Central memory CD4-positive, alpha-beta T cell (primary cell): ENCODE measurements at places on chromosomes 4 and X.
A peak's percentile ranks its signal among the peaks of the same experiment; 100 is the strongest.

- DNase-seq = no peak
Measured at GRCh38 chrX:3787856-3788255, 74.4 kb upstream of the PRKX start.

GRCh38 chr4:153452658-153453378 is 13.3 kb upstream of the TMEM131L start:
- no peak for DNase-seq

DNA sequence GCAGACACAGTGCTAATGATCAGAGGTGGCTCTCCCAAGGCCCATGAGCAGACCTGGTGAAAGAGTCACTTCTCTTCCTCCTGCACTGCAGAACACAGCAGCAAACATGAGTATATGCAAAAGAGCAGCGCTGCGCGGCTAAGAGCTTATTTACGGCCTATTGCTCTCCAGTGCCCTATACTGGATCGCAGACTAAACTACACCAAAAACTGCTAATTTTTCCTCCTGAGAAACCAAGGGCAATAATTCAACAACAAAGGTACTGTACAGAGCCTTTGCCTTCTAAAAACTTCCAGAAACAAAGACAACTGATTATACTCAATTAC is 702.5 kb downstream of the ARAP2 start:
- DNase-seq = no peak

DNA sequence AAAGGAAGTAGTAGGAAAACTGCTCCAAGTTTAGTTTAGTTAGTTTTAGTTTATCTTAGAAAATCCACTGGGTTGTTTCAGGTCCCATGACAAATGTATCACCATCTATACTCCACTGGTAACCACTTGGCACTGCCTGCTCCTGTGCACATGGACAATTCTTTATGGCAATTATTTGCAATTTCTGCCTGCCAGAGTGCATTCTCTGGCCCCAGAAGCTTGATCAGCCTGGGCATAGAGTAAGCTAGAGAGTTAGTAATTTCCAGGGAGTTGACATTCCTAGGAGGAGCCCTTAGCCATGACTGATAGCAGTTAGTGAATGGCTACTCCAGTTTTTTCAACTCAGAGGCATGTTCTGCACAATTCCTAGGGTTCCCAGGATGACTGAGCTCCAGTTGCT is 203.2 kb upstream of the FGF13 start:
- DNase-seq = no peak

- DNase-seq = no peak
Measured at GRCh38 chr4:683982-684622, 4.8 kb downstream of the SLC49A3 start.

DNA sequence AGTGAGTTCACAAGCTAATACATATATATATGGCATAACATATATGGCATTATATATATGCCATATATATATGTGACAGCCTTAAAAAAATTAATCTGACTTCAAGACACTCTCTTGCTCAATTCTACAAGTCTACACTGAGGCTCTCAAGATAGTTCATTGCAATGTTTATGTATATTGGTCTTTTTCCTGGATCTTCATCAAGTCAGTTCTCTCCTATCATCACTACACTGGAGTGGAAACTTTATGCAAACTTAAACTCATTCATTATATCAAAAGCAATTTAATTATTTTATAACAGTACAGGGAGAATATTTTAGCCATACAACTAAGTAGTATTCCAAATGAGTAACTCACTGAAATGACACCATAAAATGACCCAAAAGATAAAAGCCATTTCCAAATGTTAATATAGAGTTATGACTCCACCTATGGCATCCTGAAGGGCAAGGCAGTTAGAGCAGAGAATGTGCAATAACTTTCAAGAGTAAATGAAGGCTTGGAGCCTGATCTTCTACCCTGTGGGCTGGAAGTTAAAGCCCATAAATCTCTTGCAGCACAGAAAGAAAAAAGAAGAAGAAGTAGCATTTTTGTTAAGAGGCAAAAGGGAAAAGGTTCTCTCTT is 176.3 kb upstream of the SLIT2 start:
- DNase-seq = no peak

DNA sequence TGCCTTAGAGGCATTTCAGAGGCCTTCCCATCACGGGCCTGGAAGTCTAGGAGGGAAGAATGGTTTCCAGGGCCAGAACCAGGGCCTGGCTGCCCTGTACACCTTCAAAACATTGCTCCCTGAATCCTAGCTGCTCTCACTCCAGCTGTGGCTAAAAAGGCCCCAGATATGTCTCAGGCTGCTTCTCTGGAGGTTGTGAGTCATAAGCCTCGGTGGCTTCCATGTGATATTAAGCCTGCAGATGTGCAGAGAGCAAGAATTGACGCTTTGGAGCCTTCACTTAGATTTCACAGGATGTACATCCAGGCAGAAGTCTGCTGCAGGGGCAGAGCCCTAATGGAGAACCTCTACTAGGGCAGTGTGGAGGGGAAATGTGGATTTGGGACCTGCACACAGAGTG is 502.5 kb downstream of the GRXCR1 start:
- DNase-seq = no peak

- no peak for DNase-seq
Measured at GRCh38 chrX:117538178-117539089, 578.2 kb downstream of the KLHL13 start.

GRCh38 chrX:100659431-100660137 is 15.6 kb downstream of the SRPX2 start:
- DNase-seq = no peak

DNA sequence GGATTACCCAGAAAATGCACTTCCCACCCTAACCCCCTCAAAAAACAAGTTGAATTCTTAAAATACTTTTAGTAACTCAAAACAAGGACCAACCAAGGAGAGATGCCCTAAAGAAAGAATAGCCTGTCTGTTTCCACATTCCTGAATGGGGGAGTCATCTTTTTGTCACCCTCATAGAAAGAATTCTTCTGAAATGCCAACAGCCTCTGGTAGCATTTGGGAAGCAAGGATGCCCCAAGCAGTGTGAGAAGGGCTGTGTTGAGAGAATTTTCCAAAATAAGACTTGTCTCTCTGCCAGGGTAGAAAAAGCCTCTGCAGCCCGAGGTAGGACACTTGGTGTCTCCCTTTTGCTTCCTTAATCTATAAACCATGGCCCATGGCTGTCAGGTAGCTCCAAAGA is 173.1 kb upstream of the VCX3A start:
- no peak for DNase-seq

GRCh38 chr4:40984051-40984450 is 230.3 kb downstream of the APBB2 start:
- DNase-seq = no peak

DNA sequence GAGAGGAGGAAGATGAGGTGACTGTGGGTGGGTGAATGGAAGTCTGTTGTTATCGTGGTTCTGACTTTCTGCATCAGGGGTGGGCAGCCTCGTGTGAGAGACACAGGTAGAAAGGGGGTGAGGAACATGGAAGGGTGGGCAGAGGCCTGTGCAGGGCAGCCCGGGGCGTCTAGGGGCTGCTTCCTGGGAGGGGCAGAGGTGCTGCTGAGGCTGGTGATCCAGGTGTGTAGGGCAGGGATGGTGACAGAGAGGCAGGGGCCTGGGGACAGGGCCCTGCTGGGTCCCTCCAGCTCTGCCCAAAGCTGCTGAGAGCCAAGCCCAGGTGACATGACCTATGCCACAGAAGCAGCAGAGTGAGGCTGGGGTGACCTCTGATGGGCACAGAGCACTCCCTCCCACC is 89.7 kb upstream of the C4orf50 start:
- DNase-seq = no peak

DNA sequence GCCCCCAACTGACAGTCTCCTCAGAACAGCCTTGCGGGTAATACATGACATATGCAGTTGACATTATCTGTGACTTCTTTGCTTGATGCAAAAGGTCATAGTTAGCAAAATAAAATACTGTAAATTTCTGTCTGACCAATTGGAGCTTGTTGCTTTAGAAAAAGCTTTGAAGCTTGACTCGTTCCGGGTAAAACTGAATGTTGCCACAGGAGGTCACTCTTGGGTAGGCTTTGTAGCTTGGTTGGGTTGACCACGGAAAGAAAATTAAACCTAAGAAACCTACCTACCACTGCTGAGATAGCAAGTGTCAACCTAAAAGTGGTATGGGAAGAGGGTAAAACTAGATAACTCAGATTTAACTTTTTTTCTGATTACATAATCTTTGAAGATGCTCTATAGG is 23.2 kb downstream of the PRPS2 start:
- DNase-seq = peak; percentile 12

GRCh38 chrX:111270339-111270738 is at the start of gene CAPN6:
CAPN6 (minus strand) TSS chrX:111270483; CDS start chrX:111263936, 6,547 bp downstream.
- DNase-seq = no peak

DNA sequence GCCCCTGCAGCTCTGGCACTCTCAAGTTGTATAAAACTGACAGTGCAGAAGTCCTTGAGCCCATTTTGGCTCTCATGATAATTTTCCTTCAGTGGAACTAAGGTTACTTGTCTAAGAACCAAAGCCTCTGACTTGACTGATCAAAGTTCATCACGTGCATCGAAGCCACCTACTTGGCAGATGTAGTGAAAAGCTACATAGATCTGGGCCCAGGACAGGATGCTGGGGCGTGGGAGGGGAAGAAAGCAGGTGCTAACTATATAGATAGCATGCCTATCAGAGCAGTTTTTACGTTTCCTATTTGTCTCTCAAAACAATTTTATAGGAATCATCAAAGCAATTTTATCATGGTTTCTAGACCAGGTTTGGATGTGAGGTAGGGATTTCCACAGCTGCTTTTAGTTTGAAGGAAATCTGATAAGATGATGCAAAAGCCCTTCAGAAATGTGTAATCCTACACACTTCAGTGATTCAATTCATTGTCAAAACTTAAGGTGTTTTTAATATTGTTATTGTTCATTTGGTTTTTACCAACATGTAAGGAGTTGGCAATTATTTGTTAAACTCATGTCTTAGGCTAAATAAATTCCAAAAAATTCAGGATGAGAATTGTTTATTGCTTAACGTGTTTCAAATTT is 1.2 kb upstream of the CD40LG start:
- peak; percentile 59 for DNase-seq

- no peak for DNase-seq
Measured at GRCh38 chr4:147327322-147327721, 153.6 kb upstream of the EDNRA start.

DNA sequence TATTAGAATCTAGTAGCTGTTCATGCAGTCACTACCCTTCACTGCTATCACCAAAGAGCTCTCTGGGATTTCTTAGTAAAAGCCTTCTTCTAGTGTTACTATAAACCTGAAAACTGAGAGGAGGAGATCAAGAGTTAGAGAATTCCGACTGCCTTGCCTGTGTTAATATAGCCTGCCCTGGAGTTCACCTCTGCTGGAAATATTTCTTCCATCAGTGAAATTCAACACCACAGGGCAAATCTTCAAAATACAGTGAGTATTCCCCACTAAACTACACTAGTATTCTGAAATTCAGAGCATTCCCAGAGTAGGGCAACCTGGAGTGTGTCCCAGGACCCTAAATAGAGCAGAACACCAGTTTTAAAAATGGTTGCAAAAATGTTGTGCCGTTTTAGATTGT is 301.1 kb downstream of the ARHGAP24 start:
- no peak for DNase-seq

DNA sequence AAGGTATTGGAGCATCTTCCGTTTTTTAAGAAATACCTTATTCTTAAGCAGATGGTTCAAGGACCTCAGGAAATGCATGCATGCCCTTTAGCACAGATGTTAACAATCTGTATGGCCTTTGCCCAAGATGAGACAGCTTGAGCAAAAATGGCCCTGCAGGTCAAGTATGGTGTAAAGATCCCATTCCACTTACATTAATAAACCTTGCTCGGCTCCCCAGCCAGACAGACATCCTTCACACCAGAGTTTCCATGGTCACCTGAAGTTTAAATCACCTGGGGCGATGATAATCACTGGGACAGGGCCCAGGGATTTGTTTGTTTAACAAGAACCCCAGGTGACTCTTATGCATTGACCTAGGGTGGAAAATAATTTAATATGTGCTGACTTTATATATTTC is 287.0 kb upstream of the NOCT start:
- no peak for DNase-seq

GRCh38 chrX:46588263-46588662 is 14.7 kb downstream of the CHST7 start:
- peak; percentile 29 for DNase-seq

- DNase-seq = no peak
Measured at GRCh38 chr4:110245577-110245976, 47.2 kb upstream of the ELOVL6 start.
